ENCODE measurements at places on chromosomes 1 and 21. TPM values are rescaled to one million over a fixed set of nuclear protein-coding genes. Genes with fewer than 3 reads are reported as not detected.

AJAP1 gene
- total RNA-seq: 0.47 TPM

PCSK9 gene
- not detected for total RNA-seq

TMEM82 gene
- total RNA-seq: not detected

AGMAT gene
- total RNA-seq: 3.8 TPM

MROH9 gene
- not detected for total RNA-seq

FABP3 gene
- not detected for total RNA-seq

TEX38 gene
- total RNA-seq: not detected

CRP gene
- not detected for total RNA-seq

AGPAT3 gene
- 40.8 TPM for total RNA-seq

NCF2 gene
- total RNA-seq: 2.9 TPM

ADARB1 gene
- total RNA-seq: 27.5 TPM

FAM72C gene
- total RNA-seq: not detected

MEGF6 gene
- 62.2 TPM for total RNA-seq

RNU1-2 gene
- total RNA-seq: 5,937 TPM

SPRR4 gene
- total RNA-seq: not detected

FLG2 gene
- total RNA-seq: not detected

PLA2G2C gene
- not detected for total RNA-seq

HMGCS2 gene
- not detected for total RNA-seq

RSPH1 gene
- total RNA-seq: 0.38 TPM

NBPF11 gene
- total RNA-seq: 15.6 TPM

LCE1E gene
- total RNA-seq: not detected

NOS1AP gene
- total RNA-seq: not detected

CD84 gene
- 36.9 TPM for total RNA-seq

CATSPERE gene
- 0.91 TPM for total RNA-seq

MASP2 gene
- 0.27 TPM for total RNA-seq

MYOG gene
- not detected for total RNA-seq

GJA9 gene
- not detected for total RNA-seq

FRRS1 gene
- 1.1 TPM for total RNA-seq

NHLH2 gene
- total RNA-seq: not detected
